RPMI8226 (cell line): ENCODE measurements at places on chromosomes 7 and 10.

GRCh38 chr10:66695046-66695445 lies 230.8 kb upstream of the LRRTM3 start:
- no peak for DNase-seq

DNA sequence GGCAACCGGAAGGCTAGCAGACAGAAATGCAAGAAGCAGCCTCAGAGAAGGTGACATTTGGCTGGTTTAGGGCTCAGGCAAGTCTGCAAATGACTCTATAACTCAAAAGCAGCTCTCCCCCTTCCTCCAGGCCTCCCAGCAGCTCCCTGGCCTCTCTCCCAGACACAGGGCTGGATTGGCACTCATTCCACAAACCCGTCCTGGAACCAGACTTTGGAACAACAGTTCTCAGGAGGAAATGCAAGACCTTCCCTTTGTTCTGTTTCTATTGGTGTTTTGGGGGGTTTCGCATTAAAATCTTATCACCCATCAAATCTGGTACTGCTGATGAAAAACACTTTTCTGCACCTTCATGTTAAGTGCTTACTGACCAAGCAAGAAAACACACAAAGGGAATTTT lies 40.3 kb upstream of the EFCAB10 start:
- DNase-seq = no peak

GRCh38 chr7:120617275-120617674 lies 240.7 kb downstream of the TSPAN12 start:
- DNase-seq = no peak

DNA sequence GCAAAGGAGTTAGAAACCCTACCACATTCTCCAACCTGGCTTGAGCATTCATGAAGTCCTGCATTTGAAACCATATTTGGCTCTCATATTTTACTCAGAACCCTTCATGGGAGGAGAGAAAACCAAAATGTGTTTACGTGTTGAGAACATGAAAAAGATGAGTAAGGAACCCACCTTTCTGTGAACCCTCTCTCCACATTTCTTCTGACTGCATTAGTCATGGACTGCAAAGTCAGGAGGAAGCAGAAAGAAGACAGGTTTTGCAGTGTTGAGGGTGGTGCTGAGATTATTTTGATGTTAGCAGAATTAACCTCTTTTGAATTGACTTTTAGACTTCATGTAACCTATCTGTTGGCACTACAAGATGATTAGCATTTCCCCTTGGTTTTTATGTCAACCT lies 4.9 kb downstream of the IFIT1B start:
- DNase-seq = no peak

- no peak for DNase-seq
Observed at GRCh38 chr10:121942749-121943416, 15.1 kb upstream of the ATE1 start.

DNA sequence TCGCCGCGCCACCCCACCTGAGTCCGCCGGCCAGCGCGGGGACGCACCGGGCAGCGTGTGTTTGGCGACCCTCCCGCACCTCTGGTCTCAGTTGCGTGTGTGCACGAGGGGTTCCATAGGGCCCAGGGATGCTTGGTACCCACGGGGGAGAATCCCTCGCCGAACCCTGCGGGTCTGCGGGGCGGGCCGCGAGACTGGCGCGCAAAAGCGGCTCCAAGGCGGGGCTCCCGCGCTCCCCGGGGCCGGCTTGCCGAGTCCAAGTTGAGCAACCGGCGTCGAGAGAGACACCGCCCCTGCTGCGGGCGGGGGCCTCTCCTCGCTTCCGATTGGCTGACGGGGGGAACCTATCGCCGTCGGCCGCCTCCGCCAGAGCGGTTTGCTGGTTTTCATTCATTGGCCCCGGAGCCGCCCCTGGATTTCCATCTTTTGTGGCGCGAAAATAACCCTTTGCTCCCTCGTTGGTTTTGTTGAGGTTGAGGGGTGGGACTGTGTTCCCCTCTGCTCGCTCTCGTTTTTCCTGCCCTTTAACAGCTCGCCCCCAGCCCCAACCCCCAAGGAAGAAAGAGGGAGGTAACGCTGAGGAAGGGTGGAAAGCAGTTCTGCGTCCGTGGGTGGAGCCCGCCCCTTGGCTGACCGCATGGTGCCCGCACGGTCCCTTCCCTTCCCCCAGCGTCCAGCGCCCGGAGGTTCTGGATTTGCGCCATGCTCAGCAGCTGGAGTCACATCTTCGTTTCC lies 4.0 kb upstream of the IGF2BP3 start:
- peak; percentile 99 for DNase-seq

DNA sequence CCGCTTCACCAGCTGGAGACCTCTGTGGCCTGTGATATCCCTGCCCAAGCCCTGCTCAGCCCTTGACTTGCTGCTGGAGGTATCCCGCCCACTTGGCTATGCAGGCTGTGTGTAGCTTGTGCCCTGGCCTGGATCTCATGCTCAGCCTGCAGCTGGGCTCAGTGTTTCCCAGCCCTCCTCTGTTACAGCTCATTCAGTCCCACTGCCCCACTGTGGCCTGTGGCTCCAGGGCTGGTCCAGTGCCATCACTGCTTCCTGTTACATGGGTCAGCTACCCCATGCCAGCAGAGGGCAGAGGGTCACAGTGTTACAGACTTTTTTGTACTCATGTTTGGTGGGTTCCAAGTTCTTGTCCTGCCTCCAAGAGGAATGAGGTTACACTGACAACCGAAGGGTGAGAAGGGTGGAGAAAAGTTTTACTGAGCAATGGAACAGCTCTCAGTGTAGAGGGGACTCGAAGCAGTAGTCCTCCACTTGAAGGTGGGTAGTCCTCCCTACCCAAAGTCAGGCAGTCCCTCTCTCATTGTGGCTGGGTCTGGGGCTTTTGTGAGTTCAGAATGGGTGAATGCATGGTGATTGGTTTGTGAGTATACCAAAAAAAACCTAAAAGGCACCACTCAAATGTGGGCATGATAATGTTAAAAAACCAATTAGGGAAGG lies 100.4 kb downstream of the ANKRD7 start:
- no peak for DNase-seq

GRCh38 chr10:5800782-5801181 lies 12.5 kb downstream of the GDI2 start:
- no peak for DNase-seq

GRCh38 chr7:159033956-159034355 lies 110.7 kb downstream of the VIPR2 start:
- DNase-seq = no peak

- no peak for DNase-seq
Observed at GRCh38 chr7:19206721-19207120, 61.5 kb upstream of the FERD3L start.

DNA sequence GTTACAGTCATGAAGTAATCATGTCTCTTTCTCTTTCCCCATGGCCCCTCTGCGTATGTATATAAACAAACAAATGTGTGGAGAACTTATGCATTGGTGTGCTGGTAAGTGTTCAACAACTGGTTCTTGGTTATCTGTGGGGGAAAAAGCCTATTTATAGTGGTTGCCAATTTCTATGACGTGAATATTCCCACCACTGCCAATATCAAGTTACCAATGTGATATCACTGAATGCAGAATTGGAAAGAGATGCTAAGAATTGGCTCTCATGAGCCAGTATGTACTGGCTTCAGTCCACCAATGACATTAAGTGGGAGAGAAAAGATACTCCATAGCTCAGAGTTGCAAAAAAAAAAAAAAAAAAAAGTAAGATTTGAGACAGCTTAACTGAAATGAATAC lies 399.7 kb downstream of the REEP3 start:
- DNase-seq = no peak

- DNase-seq = no peak
Observed at GRCh38 chr10:28014651-28015050, 15.8 kb upstream of the ODAD2 start.

DNA sequence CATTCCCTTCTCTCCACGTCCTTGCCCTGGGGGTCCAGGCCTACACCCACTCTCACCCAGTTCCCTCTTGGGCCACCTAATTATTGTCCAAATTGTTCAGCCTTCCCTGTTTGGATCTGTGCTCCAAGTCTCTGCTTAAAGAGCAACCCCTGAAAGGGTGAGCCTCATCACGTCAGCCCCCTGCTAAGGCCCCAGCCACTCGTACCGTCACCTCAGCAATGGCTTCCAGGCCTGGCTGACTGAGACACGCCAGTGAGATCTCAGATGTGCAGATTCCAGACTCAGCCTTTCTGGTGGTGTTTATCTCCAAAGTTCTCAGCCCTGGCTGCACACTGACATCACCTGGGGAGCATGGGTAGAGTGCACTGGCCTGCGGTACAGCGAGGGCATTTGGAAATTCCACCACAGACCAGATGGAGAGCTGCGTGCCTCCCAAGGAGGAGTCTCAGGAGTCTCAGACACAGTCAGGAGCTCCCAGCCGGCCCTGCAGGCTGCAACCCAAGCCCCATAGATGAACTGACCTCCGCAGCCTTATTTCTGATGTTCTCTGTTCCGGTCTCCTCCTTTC lies 87.5 kb downstream of the PRKAG2 start:
- no peak for DNase-seq

DNA sequence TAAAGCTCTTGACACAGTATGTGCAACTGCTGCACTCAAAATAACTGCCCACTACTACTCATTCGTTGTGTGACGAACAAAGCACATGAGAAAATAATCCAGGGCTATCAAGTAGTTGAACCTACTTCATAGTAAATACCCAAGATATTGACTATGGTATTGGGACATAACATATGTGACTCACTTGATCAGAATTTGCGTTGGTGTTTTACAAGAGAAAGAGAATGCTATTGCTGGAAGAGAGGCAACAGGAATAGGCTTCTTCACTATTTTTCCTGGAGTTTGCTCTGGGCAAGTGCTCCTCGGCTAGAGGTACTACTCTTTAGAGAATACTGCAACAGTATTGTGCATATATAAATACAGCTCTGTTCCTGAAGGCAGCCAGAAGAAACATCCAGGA lies 2.5 kb downstream of the DGKB start:
- no peak for DNase-seq

DNA sequence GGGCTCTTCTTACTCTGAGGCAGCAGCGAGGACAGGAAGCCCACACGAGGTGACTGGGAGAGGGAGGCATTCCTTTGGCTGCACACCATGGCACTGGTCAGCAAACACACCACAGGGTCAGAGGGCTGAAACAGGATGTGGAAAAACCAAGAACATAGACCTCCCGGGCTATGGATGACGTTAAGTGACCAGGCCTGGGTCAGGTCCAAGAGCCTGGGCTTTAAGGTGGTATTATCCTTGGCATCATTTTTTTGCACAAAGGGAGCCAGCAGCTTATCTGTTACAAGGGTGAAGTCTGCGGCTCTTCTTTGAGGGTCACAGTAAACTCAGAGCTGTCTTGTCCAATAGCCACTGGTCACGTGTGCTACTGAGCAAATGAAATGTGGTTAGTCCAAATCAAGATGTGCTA lies 7.0 kb downstream of the WDR91 start:
- DNase-seq = no peak

- DNase-seq = no peak
Observed at GRCh38 chr10:112203328-112204076, 19.9 kb upstream of the GPAM start.

GRCh38 chr7:69172357-69173077 lies 425.8 kb upstream of the AUTS2 start:
- DNase-seq = no peak

- DNase-seq = no peak
Observed at GRCh38 chr7:134757938-134758337, 21.5 kb upstream of the CALD1 start.

GRCh38 chr7:91242097-91242844 lies 22.0 kb upstream of the FZD1 start:
- DNase-seq = no peak
